ENCODE measurements at places on chromosomes 3 and 15.

GRCh38 chr15:92663250-92663951, 7.8 kb upstream of the FAM174B start:
- DNase-seq: no peak

- peak; percentile 32 for DNase-seq
These were observed 1.5 kb downstream of the SMAD6 start for GRCh38 chr15:66703540-66703941.

DNA sequence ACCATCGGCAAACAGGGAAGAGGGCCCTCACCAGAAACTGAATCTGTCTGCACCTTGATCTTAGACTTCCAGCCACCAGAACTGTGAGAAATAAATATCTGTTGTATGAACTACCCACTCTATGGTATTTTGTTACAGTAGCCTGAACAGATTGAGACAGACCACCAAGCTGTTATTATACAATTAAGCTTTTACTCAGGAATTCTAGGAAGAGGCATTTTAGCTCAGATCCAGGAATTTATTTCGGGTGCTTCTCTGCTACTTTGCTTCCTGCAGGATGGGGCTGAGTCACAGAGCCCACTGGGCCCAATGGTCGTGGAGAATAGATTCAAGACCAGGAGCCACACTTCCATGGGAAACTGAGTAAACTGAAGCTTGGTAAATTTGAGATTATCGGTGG, 145.5 kb upstream of the PFN2 start:
- no peak for DNase-seq

DNA sequence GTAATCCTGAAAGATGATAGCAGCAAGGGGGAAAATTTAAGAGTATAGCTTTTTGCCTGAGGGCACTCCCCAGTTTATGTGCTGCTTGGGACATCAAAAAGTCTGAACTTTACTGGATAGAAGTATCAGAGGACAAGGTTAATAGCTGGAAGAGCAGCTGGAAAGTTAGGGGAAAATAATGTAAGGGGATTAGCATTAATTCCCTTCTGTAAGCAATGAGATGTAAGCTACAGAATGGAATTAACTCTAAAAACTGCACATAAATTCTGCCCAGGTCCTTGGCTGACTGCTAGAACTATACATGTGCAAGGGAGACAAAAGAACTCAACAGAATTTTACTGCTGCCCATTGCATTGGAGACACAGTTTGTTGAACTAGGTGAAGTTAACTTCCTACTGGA, 55.6 kb downstream of the ATP11B start:
- no peak for DNase-seq

DNA sequence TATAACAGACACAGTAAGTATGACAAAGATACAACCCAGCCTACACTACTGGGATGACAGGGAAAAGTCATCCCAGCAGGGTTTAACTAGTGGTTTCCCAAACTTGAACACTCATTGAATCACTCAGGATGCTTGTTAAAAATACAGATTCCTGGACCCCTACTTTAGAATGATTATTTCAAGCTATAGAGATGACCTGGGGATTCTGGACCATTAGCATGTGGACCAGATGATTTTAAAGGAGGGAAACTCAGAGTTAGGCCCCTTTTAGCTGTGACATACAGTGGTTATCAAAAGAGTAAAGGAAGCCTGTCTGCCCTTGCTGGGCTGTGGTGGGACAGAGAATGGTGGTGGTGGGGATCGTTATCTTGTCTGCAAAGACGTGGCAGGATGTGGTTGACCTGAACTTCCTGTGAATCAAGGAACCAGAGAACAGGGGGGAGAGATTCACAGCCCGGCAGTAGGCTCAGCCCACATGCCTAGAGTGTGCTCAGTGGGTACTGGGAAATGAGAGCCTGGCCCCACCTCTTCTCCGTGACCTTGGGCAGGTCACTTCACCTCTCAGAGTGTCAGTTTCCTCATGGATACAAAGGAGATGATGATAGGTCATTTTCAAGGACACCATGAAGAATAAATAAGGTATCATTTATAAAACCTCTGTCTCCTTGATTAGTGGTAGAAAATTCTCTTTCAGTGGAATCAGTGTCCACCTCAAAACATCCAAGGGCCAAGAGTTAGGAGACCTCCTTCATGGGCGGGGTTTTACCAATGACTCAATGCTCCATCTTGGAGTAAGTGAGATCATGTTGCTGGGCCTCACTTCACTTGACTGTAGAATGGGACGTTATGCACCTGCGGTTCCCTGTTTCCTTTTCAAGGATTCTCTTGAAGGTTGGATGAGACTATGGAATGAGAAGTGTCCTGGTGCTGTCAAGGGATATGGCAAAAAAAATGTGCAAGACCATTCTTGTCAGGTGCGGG, 306.5 kb downstream of the RPLP1 start:
- DNase-seq: peak; percentile 89

DNA sequence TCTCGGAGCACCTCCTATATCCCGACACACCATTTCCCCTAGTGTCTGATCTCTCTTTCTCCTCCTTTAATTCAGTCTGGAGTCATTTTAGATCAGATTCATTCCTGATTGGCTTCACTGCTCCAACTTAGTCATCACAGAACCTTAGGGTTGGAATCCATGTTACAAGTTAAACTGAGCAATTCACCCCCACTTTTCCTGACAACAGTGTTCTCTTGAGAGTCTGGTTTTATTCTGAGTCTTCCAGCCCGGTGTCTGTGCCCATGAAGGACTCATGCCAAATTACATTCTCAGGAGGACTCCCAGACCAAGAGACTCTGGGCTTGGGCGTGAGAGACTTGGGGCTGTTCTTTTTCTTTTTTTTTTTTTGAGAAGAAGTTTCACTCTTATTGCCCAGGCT, 57.5 kb downstream of the LPP start:
- DNase-seq: no peak

GRCh38 chr15:50113187-50113505, 5.9 kb downstream of the ATP8B4 start:
- no peak for DNase-seq
